ENCODE measurements at places on chromosomes 12 and 14.

- DNase-seq, result no peak
Observed at GRCh38 chr12:119363490-119363889, 29.0 kb downstream of the CCDC60 start.

DNA sequence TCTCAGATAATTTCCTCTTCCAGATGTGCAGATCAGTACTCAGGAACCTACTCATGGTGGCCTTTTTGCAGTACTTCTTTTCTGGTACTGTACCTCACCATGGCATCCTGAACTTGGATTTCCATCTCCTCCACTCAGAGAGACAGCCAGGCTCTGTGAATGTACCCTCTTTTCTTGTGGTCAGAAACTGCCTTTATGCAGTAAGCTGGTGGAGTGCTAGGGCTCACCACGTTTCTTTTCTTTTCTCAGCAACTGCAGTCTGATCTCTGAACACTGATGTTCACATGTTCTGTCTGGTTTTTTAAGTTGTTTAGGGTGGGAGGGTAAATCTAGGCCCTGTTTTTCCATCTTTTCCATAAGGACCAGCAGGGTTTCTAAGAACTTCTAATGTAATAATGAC lies 99.8 kb upstream of the NRXN3 start:
- no peak for DNase-seq

DNA sequence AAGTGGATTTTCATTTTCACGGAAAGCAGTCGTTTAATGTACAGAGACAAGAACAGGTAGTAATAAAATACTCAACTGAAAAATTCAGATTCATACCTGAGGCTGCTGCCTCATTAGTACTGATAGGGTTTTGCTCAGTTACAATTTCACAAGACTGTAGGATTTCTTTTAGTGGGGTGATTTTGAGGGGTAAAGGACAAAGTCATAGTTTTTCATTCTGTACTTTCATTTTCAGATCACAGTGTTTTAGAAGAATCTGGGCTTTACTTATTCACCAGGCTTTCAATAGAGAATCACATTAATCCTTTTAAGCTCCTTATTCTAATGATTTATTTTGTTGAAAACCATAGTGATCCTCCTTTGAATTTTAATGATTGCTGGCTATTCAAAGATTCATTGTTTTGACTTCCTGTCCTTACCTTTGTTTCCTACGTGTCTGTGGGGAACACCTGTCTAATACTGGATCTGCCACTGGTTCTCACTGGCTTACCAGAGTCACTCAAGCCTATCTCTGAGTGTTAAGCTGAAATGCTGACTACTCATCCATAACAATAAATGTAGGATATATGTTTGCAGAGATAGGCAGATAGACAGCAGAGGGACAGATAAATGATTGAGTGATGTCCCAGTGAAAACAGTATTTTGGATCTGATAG lies 243.8 kb upstream of the NPAS3 start:
- no peak for DNase-seq

DNA sequence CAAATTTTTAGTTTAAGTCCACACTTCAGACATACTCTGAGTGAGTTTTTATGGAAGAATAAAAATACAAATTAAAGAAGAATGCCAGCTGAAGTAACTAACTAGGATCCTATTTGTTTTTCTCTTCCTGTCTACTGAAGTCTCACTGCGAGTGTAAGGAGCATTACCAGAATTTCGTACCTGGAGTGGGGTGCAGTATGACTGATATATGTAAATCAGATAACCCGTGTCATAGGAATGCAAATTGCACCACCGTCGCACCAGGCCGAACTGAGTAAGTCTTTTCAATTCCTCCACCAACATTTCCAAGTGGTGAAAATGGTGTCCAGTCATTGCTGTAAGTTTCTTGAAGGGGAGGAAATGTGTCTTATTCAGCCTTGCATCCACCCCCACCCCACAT lies 52.9 kb downstream of the STAB2 start:
- DNase-seq, result no peak

GRCh38 chr12:67241482-67241881 lies 27.7 kb upstream of the CAND1 start:
- no peak for DNase-seq

DNA sequence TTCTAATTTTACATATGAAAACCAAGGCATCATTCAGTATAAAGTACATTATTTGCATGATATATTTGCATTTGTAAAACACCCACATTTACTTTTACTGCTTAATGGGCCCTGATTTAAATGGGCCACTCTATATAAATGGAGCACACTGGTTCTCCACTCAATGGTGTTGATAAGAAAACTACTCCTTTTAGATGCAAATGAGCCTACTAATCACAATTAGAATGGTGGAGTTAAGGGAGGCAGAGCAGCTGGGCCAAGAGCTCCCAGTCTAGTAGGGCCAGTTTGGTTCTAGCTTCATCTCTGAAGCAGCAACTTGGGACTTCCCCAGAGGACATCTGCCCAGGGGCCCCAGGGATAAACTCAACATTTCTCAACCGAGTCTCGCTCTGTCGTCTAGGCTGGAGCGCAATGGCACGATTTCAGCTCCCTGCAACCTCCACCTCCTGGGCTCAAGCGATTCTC lies 120.7 kb downstream of the FOXN3 start:
- no peak for DNase-seq

DNA sequence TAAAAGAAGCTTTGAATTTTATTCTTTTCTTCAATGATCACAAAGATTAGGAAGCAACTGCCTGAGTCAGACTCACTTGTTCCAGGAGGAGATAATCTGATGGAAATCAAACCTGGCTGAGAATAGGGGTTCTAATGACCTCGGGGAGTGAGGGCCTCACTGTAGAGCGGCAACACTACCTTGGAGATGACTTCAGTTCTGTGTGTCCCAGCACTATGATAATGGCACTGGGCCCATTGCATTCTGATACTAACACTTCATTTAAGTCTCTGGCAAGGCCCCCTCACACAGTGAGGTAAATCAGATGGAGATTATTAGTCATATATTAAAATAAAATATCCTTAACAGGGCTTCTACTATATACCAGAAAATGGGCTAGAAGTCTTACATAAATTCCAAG lies 233.3 kb upstream of the EGLN3 start:
- DNase-seq, result no peak

GRCh38 chr12:118964988-118965387 lies 16.4 kb upstream of the SRRM4 start:
- no peak for DNase-seq

DNA sequence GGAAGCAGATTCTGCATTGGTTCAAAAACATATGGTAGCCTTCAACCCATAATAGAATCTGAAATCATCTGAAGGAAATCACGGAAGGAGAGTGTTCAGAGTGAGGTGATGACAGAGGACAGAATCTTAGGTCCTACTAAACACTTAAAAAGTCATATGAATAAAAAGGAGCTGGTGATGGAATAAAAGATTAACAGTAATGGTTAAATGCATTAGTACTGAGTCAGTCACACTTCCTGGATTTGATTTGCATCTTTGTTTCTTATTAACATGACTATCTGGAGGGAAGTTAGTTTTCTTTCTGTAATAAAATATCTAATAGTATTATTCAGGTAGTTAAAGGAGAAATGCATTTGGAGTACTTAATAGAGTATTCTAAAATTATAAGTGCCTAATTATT lies 296.3 kb upstream of the ATXN7L3B start:
- DNase-seq, result no peak

DNA sequence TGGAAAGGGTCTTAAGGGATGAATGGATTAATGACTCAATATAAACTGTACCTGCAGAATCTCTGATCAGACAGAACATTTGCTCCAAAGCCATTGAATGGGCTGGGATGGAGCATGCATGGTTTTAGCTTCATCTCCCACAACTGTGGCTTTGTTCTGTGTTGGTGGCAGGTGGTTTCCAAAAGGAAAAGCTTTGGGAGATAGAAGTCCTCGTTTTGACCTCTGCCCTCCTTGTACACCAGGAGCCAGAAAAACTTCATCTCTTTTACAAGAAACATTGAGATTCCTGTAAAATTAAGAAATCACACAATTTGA lies 39.5 kb downstream of the GPR65 start:
- DNase-seq, result no peak

- DNase-seq, result no peak
Observed at GRCh38 chr14:58082491-58083098, 69.4 kb downstream of the ARMH4 start.

- DNase-seq, result no peak
Observed at GRCh38 chr14:23284654-23285529, 1.0 kb downstream of the HOMEZ start.

- DNase-seq, result peak; percentile 10
Observed at GRCh38 chr12:111596985-111597830, 1.9 kb downstream of the ATXN2 start.

GRCh38 chr12:27344246-27344645 lies 11.6 kb downstream of the BMAL2 start:
- no peak for DNase-seq

GRCh38 chr12:13233830-13234641 lies 37.5 kb downstream of the EMP1 start:
- no peak for DNase-seq

- DNase-seq, result no peak
Observed at GRCh38 chr12:101889211-101889752, 11.9 kb downstream of the DRAM1 start.

GRCh38 chr12:129470196-129470595 lies 433.6 kb downstream of the TMEM132D start:
- DNase-seq, result no peak

- no peak for DNase-seq
Observed at GRCh38 chr12:95802482-95803270, 12.1 kb upstream of the NTN4 start.

DNA sequence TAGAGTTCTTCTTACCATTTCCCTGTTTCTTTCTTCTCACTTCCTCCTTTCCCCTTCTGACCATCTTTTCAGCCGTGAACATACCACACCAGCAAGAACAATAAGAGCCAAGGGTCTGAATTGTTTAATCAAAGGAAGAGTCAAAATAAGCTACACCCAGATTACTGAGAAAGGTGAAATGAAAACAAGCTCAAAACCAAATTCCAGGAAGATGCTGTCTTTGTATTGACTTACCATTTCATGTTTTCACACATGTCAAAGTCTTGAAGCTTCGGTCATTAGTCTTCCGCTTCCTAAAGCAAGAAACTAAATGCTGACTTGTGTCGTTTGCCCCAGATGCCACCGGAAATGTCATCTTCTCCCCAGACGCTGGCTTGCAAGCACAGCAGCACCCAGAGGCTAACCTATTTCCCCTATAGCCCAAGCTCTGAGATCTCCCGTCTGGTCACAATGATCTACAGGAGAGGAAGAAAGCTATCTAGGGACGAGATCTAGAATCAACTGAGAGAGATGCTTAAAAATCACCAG lies 136.5 kb upstream of the AMIGO2 start:
- DNase-seq, result peak; percentile 81

- no peak for DNase-seq
Observed at GRCh38 chr12:99066726-99067125, 421.6 kb downstream of the APAF1 start.

GRCh38 chr12:129902371-129903091 lies 1.3 kb downstream of the TMEM132D start:
- no peak for DNase-seq

DNA sequence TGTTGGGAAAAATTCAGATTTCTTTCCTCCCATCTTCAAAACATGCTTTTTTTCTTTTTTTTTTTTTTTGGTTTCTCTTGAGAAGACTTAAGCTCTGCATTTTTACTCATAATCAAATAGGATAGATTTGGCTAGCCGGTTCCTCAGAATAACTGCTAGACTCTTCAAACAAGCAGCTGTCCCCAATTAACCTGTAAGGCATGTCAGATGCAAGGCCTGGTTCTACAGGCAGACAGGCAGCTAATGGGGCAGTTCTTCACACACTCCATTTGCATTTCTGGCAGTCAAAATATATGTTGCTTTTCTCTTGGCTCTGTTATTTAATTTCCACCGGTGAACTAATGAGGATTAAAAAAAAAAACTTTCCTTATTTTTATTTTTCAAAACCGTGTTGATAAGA lies 228.0 kb upstream of the ATP2B1 start:
- DNase-seq, result no peak

DNA sequence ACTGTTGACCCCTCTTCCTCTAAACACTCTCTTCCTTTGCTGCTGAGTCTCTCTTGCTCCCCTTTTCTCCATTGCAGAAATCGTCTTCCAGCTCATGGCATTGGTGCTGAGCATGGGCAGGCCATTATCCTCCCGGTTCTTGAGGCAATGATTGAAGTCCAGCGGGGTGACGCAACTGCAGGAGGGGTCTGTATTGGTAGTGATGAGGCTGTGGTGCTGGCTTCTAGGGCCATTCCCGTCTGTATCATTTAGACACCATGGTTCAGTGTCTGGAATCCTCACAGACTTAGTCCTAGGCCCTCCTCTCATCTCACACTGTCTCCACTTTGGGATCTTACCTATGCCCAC lies 720 bp upstream of the SLC22A17 start:
- DNase-seq, result no peak

GRCh38 chr14:67833403-67833802 lies 13.8 kb downstream of the RAD51B start:
- DNase-seq, result no peak

- no peak for DNase-seq
Observed at GRCh38 chr14:55701638-55702037, 121.6 kb downstream of the KTN1 start.

- DNase-seq, result no peak
Observed at GRCh38 chr12:98022961-98023360, 492.4 kb upstream of the TMPO start.

- DNase-seq, result no peak
Observed at GRCh38 chr12:98123021-98123461, 392.3 kb upstream of the TMPO start.

DNA sequence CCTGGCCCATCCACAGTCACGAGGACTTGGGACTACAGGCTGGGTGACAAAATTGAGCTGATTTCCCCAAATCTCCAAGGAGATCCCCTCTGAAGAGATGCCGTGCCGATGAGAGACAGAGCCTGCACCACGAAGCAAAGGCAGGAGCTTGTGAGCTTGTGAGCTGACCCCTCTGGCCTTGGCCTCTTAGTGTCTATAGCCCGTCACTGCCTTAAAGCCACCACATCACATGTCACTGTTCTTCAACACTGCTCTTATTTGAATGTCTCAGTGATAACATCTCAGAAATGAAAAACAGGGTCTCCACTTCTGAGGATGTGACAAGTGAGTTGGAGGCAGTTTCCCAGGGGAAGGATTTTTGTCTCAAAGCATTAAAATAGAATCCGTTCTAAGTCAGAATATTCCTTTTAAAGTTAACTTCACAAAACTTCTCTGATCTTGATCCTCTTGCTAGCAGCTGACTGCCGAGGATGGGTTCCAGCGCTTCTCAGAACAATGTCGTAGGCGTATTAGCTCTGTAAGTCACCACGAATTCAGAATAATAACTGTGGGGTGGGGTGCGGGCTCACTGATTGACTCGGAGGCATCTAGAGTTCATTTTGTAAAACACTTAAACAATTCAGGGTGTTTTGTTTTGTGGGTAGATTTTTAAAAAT lies 37.5 kb downstream of the CHST11 start:
- peak; percentile 31 for DNase-seq

DNA sequence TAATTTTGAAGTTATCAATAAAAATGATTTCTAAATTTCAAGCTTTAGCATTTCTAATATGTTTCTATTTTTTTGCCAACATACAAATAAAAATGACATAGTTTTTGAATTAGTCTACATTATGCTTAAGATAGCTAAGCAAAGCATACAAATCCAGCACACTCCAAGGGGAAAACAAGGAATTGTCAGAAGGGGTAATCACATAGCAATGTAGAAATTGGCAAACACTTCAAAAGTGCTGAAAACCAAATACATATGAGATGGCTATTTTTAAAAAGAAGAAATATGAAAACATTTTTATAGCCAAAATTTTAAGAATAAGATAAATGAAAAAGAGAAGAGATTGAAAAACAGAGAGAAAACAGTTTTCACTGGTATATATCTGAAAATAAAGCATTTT lies 308.0 kb downstream of the SLC6A15 start:
- DNase-seq, result no peak

- no peak for DNase-seq
Observed at GRCh38 chr12:86435053-86435452, 178.9 kb upstream of the MGAT4C start.

- DNase-seq, result no peak
Observed at GRCh38 chr12:38137287-38137686, 179.3 kb upstream of the ALG10B start.

Data from CD4-positive, alpha-beta T cell treated with Interferon gamma for 1 hour (primary cell).